ENCODE measurements at places on chromosomes 13 and 19.

DNA sequence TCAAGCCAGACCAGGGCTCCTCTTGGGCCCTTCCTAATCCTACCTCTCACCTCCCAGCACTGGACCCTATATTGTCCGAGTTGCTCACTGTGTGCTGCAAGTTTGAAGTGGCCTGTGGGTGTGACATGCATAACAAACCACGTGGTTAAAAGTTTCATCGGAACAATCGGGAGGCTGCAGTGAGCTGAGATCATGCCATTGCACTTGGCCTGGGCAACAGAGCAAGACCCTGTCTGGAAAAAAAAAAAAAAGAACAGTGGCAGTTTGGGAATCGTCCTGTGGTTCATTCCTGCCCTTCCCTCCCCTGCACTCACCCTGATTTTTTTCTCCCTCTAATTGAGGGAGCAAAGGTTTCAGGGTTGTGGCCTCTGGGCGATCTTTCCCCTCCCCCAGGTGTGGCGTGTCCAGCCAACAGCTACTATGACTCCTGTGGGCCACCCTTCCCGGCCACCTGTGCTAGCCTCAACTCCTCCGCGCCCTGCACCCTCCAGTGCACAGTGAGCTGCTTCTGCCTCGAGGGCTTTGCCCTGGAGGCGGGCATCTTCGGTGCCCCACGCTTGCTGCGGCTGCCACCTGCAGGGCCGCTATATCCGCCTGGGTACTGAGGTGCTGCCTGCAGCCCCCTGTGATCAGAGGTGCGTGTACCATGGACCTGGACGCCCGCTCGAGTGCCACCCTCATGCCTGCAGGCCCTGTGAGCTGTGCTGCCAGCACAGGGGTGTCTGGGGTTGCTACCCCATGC, 16.3 kb upstream of the FXYD3 start:
- no peak for DNase-seq

DNA sequence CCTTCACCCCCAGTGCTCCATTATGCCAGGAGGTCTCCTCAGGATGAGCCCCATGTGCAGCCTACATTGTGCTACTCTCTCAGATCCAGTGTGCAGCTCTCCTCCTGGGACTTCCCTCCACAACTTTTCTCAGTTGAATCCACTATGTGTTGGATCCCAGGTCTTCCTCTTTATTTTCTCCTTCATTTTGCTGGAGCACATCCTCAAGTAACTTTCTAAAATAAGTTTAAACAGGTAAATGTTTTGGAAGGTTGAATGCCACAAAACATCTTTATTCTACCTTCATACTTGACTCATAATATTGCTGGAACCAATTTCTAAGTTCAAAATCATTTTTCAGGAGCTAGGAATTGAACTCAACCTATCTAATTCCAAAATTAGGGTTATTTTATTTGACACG, 52.1 kb downstream of the C13orf46 start:
- no peak for DNase-seq

- DNase-seq = no peak
These were observed 9.5 kb downstream of the GPR32 start for GRCh38 chr19:50779504-50780457.

DNA sequence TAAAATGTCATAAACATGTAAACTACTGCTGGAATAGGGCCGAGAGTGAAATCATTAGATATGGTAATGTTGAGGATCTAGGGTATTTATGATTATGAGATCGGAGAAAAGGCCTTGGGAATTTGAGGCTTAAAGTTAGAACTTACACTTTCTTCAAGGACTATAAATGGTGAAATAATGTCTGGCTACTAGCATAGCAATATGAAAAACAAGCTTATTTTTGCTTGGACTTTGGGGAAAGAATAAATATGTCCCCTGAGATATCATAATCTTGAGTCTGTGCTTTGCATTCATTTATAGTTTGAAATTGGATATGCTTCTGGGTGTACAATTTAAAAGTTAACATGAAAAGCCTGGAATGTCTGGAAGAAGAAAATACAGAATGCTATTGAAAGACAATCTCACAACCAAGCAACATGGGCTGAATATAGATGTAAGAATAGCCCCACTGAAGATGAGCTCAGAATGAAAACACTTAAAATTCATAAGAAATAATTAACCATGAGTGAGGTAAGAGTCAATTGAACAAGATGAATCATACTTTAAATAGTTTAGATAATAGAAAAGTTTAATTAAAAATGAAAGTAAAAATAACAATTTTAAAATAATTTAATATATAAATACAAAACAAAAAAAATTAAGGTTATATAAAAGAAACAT, 1555.4 kb upstream of the MIR17HG start:
- no peak for DNase-seq

GRCh38 chr13:29594303-29594709, 1.2 kb downstream of the SLC7A1 start:
- peak; percentile 19 for DNase-seq

GRCh38 chr13:52348071-52348470, 57.9 kb downstream of the THSD1 start:
- no peak for DNase-seq

DNA sequence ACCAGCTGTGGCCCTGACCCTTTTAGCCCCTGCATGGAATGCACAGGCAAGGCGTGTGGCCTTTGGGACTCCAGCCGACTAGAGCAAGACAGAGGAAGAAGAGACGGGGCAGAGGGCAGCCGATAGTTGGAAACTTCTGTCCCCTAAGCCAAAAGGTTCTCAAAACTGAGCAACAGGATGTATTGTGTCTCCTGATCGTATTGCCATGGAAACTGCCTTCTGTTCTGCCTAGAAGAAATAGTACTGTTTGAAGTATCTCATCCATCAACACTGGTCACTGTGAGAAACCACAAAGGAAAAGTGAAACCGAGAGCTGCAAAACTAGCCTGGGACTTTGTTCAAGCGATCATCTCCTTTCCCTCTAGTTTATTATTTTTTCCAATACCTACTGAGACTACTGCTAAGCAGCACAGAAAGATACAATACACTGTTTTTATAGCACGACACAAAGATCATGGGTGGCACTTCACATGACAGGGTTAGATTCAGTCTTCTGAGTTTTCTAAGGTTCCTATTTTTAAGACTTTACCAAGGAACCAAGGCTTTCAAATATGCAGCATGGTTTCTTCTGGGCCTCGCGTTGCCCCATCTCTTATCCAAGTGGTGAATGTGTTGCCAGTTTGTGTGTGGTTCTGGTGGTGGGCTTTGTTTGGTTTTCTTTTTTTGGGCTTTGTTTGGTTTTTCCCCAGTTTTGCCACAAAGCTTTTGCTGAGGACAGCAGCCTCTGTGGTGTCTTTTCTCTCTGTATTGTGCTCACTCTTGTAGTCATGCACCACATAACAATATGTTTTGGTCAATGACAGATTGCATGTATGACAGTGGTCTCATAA, 49.3 kb upstream of the GPR183 start:
- no peak for DNase-seq

DNA sequence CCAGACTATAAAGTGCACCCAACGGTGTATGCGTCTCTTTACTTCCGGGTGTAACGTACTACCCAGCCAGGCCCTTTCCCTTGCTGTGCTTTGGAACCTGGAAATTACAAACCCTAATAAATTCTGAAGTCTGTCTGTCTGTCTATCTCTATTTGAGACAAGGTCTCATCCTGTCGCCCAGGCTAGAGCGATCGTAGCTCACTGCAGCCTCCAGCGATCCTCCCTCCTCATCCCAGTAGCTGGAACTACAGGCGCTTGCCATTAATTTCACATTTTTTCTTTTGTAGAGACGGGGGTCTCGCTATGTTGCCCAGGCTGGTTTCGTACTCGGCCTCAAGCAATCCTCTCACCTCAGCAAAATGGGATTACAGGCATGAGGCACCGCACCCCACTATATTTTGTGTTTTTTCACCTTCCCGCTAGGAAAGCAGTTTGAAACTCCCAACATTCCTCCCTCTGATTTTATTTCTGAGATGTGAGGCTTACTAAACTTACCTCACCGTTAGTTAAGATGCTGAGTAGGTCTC, 469 bp upstream of the RNF6 start:
- no peak for DNase-seq

DNA sequence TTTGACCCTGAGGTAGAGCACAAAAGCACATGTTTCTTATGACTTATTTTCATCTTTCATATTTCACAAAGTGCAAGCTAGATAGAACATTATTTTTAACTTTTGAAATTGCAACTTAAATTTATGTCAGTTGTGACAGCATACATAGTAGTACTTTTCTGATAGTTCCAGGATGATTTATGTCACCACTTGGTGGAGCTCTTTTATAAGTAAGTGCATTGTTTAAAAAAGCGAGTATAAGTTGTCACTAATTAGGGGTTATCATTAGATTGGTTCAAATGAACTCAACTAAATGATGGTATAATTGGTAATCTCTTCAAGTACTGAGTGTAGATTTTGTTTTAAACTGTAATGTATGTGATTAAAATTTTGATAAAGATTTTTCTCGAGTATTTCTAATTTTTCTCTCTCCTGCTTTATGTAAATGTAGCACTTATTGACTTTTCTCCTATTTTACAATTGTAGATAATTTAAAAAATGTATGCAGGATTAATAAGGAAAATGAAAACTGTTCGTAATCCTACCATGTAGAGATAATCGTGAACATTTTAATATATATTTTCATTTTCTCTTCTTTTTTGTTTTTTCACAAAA, 31.1 kb downstream of the RB1 start:
- DNase-seq = no peak

GRCh38 chr19:48186541-48186991, 16.1 kb downstream of the ZSWIM9 start:
- no peak for DNase-seq

DNA sequence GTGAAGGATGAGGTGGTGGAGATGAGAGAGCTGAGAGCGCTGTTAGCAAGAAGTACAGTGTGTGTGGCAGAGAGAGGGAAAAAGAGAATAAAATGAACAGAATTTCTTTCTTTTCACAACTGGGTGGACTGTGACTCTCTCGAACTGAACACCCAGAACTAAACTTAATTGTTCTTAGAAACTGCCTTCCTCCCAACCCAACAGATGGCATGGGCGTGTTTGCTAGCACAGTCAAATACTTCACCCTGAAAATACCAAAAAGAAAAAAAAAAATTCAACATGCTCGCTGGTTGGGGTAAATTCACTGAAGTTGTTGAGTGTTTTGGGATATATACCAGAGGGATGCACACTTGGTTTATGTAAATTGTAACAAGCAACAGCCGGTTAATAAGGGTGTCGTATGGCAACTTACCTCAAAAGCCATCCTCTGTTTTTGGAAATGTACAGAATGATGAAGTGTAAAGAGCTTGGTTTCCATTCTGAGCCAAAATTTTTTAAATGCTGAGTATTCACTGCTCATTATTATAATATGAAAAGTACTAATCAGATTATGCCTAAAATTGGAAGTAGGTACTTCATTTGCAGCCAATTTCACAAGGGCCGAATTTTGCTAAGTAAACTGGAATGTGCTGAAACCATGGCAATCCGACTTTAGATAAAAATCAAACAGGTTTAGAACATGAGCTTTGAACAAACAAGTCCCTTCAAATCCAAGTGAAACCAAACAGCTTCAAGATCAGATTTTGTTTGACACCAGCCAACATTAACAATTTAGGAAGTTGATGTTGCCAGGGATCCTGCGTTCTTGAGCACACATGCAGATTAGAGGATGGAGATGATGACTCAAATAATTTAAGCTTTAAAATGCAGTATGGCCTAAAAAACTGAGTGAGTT, 115.8 kb downstream of the ZIC5 start:
- no peak for DNase-seq

DNA sequence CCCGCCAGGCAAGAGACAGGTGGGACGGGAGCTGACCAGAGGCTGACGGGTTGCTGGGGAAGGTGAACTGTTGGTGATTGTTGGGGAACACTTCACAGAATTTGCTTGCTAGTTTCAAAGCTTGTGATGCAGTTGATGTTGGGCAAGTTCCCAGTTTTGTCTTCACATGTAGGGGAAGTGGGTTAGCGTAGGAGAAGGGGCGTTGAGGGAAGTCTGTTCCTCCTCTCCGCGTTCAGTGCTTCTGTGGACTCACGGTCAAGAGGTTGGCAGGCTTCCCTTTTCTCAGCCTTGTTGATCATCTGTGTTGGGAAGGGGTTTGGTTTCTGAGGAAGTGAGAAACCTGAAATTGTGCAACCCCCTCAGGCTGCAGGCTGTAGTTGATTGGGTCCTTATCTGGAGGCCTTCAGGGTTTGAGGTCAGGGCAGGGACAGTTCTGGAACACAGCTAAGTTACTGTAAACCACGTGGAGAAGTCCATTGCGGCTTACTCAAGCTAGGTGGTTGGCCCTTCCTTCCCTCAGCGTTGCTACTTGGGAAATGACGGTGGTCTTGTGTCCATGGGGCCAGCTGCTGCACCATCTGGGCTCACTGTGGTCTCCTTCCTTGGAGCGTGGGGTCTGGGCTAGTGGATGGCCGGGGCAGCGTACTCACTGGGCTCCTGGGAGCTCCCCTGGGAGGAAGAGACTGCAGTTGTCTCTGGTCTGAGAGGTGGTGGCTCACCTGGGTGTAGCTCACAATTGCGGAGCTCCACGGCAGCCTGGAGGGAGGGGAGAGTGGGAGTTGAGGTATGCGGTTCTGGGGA, 7.5 kb downstream of the RPS9 start:
- peak; percentile 40 for DNase-seq

Data from stimulated activated CD8-positive, alpha-beta memory T cell treated with anti-CD3 and anti-CD28 coated beads, Interleukin-2, amount 100 ng/mL, for 48 hours (primary cell).